CD4-positive, alpha-beta T cell (primary cell): ENCODE measurements at places on chromosomes 11 and 22. TPM values are rescaled to one million over a fixed set of nuclear protein-coding genes. Genes with fewer than 3 reads are reported as not detected.

- DNase-seq: no peak
Observed at GRCh38 chr11:122976734-122977469, 4.7 kb downstream of the BSX start.

GRCh38 chr22:35446365-35446764, 46.4 kb downstream of the MCM5 start:
- DNase-seq: no peak

DNA sequence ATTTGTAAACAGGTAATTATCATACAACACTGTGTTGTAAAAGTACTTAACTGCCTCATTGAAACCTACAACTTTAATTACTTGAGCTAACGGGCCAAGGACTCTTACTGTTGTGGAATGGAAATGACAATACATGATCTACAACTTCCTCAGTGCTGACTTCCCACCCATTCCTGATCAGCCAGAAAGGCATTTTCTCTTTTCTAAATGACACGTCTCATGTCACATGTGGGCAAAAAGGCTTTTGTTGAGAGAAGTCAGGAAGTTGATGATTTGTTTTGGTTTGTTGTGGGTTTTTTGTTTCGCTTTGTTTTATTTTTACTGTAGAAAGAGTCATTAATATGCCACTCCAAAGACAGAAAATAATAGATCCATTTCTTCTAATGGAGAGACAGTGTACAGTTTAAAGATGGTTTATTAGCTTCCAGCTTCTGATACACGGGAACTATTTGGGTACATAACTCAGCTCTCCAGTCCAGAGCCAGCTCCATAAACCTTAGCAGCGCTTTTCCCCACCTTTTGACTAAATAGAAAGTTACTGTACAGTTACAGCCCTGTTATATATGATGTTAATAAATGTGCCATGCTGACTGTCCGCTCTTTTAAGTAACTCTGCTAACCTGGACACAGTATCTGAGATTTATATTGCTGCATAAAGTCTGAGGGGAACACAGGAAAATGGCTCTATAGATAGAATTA, 509.4 kb upstream of the API5 start:
- DNase-seq: no peak

- DNase-seq: no peak
Observed at GRCh38 chr11:110196241-110196754, 100.1 kb downstream of the RDX start.

DNA sequence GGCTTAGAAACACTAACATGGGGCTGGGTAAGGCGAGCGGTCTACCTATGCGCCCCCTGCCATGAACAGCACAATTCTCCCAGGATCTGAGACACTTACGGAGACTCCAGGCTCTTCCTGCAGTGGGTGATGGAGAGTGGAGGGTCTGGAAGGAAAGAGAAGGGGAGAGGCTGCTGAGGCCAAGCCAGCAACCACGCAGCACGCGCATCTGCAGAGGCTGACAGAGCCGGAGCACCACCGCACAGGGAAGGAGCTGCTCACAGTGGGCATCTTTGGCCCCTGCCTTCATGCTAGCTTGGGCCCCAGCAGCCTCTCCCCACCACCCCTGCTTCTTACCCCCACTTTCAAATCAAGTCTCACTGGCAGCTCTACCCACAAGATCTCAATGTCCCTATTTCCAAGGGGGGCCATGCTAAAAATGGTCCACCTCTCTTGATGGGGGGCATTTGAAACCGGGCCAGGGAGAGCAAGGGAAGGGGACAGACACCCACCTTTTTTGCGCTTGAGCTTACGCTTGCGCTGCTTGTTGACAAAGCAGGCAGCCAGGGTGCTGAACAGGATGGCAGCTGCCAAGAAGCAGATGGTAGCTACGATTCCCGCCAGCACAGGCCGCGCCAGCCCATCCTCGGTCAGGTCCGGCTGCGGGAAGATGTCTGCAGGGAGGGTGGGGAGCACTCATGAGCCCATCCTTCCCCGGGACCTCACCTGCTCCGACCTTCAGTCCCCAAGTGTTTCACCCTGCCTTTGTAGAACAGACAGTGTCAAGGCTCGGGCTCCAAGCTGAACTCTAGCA, 34.5 kb downstream of the IGSF9B start:
- no peak for DNase-seq

DNA sequence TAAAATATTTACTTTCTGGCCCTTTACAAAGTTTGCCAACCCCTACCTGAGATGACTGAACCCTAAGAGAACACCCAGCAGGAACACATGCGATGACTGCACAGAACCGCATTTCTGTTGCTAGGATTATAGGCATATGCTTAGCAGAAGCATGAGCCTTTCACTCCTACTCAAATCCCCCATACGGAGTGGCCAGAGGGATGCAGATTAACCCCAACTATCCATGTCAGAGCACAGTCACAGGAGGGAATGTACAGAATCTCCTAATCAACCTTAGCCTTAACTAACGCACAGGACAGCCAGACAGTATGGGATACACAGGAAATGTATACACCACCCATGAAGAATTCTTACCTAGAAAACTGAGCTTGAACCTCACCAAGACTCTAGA, 6.2 kb downstream of the HPS4 start:
- DNase-seq: no peak

DNA sequence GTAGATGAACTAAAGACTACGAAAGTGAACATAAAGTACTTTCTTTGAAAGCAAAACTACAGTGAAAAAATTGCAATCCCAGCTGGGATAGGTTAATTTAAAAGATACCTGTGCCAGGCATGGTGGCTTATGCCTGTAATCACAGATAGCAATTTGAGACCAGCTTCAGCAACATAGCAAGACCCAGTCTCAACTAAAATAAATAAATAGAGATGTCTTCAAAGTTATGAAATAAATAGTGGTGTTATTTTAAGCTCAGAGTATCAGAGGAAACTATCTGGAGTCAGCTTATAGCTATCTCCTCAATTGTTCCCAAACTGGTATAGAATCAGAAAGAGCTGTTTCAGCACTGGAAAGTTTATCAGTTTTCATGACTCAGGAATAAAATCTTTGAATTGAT, 17.3 kb upstream of the MMP13 start:
- no peak for DNase-seq

DNA sequence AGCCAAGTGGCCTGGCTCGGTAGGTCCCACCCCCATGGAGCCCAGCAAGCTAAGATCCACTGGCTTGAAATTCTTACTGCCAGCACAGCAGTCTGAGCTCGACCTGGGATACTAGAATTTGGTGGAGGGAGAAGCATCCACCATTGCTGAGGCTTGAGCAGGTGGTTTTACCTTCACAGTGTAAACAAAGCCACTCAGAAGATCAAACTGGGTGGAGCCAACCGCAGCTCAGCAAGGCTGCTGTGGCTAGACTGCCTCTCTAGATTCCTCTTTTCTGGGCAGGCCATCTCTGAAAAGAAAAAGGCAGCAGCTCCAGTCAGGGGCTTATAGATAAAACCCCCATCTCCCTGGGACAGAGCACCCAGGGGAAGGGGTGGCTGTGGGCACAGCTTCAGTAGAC, 22.3 kb upstream of the OR5B21 start:
- DNase-seq: peak; percentile 70

- DNase-seq: peak; percentile 37
Observed at GRCh38 chr11:61509043-61510029, 787 bp downstream of the LRRC10B start.

- no peak for DNase-seq
Observed at GRCh38 chr22:42933485-42934091, 76.5 kb upstream of the ARFGAP3 start.

DNA sequence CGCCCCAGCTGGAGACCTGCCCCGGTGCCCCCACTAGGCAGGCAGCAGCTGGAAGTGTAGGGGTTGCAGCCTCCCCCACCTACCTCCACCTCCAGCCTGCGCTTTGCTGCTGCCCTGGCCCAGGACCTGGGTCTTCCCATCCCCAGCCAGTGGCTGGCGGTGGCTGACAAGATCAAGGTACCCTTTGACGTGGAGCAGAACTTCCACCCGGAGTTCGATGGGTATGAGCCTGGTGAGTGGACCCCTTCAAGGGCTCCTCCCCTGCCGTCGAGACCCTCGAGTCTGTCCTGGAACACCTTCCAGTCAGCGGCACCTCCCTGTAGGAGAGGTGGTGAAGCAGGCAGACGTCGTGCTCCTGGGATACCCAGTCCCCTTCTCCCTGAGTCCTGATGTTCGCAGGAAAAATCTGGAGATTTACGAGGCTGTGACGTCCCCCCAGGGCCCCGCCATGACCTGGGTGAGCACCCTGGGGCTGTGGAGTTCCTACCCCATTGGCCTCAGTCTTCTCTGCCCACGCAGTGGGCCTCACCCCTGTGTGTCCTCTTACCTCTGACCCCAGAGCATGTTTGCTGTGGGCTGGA, 4.4 kb downstream of the PGGHG start:
- DNase-seq: no peak

The DLG2 gene
- total RNA-seq: 2.0 TPM

The LARGE2 gene
- 2.7 TPM for total RNA-seq

The POU2AF2 gene
- total RNA-seq: not detected

The CRYBB3 gene
- total RNA-seq: not detected

The PLEKHB1 gene
- total RNA-seq: 30.8 TPM

The OR5L1 gene
- not detected for total RNA-seq

The SERPING1 gene
- total RNA-seq: not detected
